Gastrocnemius medialis (tissue), 4 donors: ENCODE measurements at places on chromosomes 11 and 22. TPM values are rescaled to one million over a fixed set of nuclear protein-coding genes. Genes with fewer than 3 reads are reported as not detected.

The PAX6 gene
- total RNA-seq, result not detected

The HTR3B gene
- total RNA-seq, result not detected

The MS4A7 gene
- 2.5 TPM for total RNA-seq

The NAALAD2 gene
- 0.09 TPM for total RNA-seq

The CATSPERZ gene
- total RNA-seq, result not detected

The OR4A5 gene
- total RNA-seq, result not detected

The HBE1 gene
- total RNA-seq, result not detected

The CCDC73 gene
- not detected for total RNA-seq

The C2CD3 gene
- 33.2 TPM for total RNA-seq

The MRGPRX3 gene
- total RNA-seq, result not detected

The C11orf68 gene
- total RNA-seq, result 23.8 TPM

The SLN gene
- total RNA-seq, result 2,179 TPM

The IFITM10 gene
- 3.2 TPM for total RNA-seq

The RTN3 gene
- 94.5 TPM for total RNA-seq

The CD248 gene
- total RNA-seq, result 2.8 TPM

The C11orf91 gene
- not detected for total RNA-seq

The RNASEH2C gene
- total RNA-seq, result 101 TPM

The TKFC gene
- 14.8 TPM for total RNA-seq

The CHRM4 gene
- total RNA-seq, result not detected

The PDE3B gene
- total RNA-seq, result 1.1 TPM

The UPK2 gene
- not detected for total RNA-seq

The RELA gene
- 47.6 TPM for total RNA-seq

The ARHGAP32 gene
- total RNA-seq, result 5.6 TPM

The DGCR6 gene
- 15.2 TPM for total RNA-seq

The SLC15A3 gene
- total RNA-seq, result 2.8 TPM

The ESAM gene
- 28.6 TPM for total RNA-seq

The SBF2 gene
- 24.9 TPM for total RNA-seq

The OR9Q1 gene
- total RNA-seq, result not detected

The OR52H1 gene
- not detected for total RNA-seq

The MUC2 gene
- total RNA-seq, result not detected
